ENCODE measurements at places on chromosomes 5 and 9.

- DNase-seq = no peak
Measured at GRCh38 chr5:134174841-134175839, 1.6 kb downstream of the SKP1 start.

GRCh38 chr5:163809473-163809872, 304.1 kb downstream of the MAT2B start:
- DNase-seq = no peak

- no peak for DNase-seq
Measured at GRCh38 chr5:146647656-146648199, 131.7 kb upstream of the GPR151 start.

GRCh38 chr5:78886341-78887230, 98.5 kb downstream of the ARSB start:
- no peak for DNase-seq

- DNase-seq = no peak
Measured at GRCh38 chr5:75686480-75686879, 30.8 kb downstream of the POC5 start.

- DNase-seq = peak; percentile 4
Measured at GRCh38 chr5:136166909-136167308, 26.1 kb downstream of the SMIM32 start.

DNA sequence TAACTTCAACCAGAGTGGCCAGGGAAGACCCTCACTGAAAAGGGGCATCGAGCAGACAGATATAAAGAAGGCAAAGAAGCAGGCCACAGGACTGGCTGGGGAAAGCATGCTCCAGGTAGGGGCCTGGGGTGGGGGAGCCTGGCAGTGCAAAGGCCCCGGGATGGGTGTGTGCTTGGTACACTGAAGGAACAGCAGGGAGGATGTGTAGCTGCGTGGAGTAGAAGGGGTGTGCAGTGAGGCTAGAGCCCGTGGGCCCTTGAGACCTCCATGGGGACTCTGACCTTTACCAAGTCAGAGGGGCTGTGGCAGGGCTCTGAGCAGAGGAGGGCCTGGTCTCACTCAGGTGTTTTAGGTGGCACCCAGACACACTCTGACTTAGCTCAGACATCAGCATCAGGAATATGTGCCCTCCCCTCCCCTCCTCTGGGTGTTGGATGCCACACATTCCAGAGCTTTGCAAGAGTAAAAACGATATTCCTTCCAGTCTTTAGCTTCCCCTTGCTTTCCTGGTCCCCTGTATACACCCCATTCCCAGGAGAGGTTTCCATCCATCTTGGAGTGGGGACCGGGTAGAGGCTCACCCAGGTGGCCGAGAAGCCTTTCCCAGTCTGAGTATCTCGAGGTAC, 7.6 kb downstream of the TRIM7 start:
- no peak for DNase-seq

- no peak for DNase-seq
Measured at GRCh38 chr9:113654605-113655428, 191.3 kb downstream of the RGS3 start.

GRCh38 chr9:34664281-34665066, 2.0 kb upstream of the CCL27 start:
- peak; percentile 49 for DNase-seq
